Activated T-helper 1 cell treated with anti-CD3 and anti-CD28 coated beads, Interleukin-12 subunit alpha, Interleukin-12 subunit beta, Interleukin-2, Interleukin-4 antibody, amounts not matched to agents 30 ng/mL and 10 ng/mL and 1 ng/mL, durations not matched to agents 14 hours and 24 hours and 36 hours (primary cell): ENCODE measurements at places on chromosomes 2 and 18.

GRCh38 chr2:200357845-200358244, 51.4 kb downstream of the SPATS2L start:
- no peak for DNase-seq

GRCh38 chr2:189799531-189799930, 15.3 kb downstream of the PMS1 start:
- no peak for DNase-seq

- DNase-seq: no peak
These were observed 764.1 kb upstream of the NXPH2 start for GRCh38 chr2:139544186-139544851.

DNA sequence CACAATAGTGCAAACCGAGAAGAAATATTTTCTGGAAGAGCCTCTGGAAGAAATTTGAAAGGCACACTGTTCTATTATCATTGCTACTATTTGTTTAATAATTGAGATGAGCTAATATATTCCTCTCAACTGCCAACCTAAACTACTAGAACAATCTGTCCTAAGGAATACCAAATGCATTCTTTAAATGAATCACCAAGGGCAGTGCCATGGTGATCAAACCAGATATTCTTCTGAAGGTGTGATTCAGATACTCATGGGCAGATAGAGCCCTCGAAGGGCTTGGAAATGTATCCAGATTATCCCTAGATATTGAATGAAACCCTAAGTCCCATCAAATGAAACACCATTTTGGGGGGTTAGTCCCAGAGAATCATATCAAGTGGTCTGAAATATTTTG, 76.6 kb downstream of the FIGN start:
- DNase-seq: no peak
